Sciatic nerve (tissue), 2 donors: ENCODE measurements at places on chromosomes 16 and 17.

- no peak for DNase-seq
Measured at GRCh38 chr17:31807846-31808245, 51.2 kb downstream of the COPRS start.

- DNase-seq, result peak; percentile 84
Measured at GRCh38 chr17:78723001-78723796, 58.9 kb downstream of the CYTH1 start.

GRCh38 chr17:45043813-45044540 is 7.5 kb downstream of the DCAKD start:
- no peak for DNase-seq

DNA sequence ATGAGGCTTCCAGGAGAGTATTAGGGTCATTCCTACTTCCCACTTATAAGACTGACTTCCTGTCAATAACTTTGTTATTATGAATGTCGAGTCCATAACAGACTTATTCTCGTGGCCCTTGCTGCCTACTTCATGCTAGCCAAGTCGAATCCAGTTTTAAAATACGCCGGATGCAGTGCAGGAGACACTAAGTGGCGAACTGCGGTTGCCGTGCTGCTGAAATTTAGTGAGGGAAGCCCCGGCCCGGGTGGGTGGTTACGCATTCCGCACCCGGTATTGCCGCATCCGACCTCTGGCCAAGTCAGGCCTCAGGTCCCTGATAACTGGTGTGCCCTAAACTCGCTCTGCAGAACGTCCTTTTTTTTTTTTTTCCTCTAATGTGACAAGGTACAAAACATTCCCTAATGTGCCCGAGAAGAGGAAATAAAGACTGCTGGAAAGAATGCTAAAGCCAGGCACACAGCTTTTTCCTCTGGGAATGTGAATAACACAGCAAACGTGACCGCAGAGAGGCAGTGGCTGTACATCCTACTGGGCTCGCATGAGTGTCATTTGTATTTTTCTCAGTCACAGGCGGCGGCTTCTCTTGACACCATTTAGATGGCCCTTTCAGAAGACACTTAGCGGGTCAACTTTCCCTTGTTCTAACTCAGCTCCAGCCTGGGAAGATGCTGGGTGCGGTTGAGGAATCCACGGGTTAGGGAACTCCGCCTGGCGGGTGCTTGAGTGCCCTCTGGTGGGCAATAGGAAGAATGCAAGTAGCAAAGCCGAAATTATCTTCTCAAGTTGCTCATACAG is 7.1 kb upstream of the AKTIP start:
- peak; percentile 78 for DNase-seq

- DNase-seq, result no peak
Measured at GRCh38 chr16:77594799-77595596, 127.3 kb upstream of the NUDT7 start.

DNA sequence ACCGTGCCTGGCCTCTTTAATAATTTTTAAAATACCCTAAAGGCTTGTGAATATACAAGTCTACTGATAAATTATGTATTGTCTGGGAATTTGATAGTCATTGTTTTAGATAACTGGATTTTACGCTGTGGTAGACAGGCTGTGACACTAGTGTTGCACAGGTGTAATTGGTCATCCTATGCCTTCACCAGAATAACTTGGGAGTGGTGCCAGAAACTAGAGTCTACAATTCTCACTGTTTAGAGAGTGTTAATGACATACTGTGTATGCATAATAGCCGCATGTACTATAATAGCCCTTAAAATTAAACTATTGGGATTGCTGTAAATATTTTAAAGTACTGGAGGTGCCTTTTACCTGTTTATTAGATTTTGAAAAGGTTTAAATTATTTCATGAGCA is 11.4 kb downstream of the CNEP1R1 start:
- no peak for DNase-seq

DNA sequence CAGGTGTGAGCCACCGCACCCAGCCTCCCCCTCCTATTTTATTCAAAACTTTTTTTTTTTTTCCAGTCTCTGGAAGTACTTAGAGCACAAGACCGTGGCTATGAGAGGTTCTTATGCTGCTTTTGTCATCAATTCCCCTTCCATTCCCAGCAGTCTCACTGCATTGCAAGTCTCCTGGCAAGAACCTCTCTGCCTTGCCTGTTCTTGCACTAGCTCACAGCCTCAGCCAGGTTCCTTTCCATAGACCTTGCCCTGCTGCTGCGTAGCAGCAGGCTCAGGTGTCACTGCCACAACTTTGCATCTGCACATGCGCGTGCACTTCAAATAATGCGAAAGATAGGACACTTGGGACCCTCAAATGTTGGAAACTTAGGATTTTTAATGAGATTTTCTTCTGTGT is 15.6 kb downstream of the ATP6V0A1 start:
- no peak for DNase-seq

DNA sequence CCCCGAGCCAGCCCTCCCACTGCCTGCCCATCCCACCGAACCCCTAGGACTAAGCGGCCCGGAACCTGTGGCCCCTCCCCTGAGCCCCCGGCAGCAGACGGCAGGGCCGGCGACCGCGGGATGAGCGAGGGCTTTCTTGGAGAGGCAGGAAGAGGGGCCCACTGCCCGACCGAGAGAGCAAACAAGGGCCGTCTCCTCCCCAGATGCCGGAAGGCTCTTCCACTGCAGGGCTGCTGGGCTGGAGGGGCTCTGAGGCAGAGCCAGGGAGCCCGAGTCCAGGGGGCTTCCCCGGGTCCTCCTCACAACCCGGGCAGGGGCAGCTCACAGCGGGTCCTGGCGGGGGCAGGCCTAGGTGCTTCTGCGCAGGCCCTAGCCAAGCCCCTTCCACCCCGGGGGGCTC is 2.9 kb downstream of the PERCC1 start:
- DNase-seq, result no peak

DNA sequence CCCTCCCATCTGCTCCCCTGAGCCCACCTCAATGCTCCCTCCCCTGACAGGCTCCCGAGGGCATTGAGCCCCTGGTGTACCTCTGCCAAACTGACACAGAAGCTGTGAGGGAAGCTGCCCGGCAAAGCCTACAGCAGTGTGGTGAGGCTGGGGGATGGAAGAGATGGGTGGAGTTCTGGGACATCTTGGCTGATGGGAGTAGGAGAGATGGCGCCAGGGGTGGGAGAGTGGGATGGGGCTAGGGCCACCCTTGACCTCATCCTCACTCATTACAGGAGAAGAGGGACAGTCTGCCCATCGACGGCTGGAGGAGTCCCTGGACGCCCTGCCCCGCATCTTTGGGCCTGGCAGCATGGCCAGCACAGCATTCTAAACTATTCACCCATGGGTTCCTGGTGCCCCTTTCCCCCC is 16.2 kb upstream of the CTCF start:
- DNase-seq, result no peak

GRCh38 chr17:40846515-40847144 is 20.4 kb downstream of the KRT12 start:
- DNase-seq, result no peak

DNA sequence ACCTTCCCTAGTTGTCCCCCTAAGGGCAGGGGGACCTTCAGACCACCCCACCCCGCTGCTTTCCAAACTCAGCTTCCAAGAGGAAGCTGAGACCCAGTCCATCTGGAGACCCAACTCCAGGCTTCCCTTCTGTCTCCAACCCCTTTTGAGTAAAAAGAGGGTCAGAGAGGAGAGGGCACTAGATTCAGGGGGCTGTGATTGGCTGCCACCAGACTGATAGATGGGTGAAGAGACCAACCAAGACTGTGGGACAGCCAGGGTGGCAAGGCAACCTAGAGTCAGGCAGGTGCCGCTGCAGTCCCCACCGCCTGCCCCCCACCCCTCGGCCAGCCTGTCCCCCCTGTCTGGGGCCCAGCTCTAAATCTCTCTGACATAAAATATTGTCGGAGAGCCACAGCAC is 92.5 kb downstream of the SDK2 start:
- DNase-seq, result no peak

DNA sequence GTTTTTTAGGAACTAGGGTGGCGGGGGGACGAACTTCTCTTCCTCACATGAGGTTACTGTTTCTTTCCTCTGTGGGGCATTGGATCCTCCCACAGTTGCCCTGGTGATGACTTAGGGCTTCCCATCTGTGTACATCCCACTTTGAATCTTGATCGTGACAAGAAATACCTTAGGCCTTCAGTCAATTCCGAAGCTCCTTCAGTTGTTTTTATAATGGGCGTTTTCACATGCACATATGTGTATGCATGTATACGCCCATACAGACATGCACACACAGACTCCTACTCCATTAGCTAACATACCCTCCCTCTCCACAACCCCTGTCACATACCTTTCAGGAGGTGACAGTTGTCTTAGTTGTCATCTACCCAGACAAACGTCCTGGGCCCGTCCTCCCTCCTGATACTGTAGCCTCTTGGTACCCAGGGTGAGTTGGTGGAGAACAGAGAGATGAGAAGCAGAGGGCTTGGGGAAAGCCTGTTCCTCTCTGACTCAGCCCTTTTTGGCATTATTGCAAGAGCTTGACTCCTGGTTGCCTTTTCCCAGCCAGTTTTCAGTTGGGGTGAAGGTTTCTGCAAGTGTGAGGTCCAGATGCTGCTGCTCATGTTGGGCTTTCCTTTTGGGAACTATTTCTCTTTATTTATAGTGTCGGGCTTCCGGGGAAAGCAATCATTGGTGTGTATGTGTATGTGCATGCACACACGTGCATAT is 2.2 kb upstream of the AOC2 start:
- DNase-seq, result no peak

DNA sequence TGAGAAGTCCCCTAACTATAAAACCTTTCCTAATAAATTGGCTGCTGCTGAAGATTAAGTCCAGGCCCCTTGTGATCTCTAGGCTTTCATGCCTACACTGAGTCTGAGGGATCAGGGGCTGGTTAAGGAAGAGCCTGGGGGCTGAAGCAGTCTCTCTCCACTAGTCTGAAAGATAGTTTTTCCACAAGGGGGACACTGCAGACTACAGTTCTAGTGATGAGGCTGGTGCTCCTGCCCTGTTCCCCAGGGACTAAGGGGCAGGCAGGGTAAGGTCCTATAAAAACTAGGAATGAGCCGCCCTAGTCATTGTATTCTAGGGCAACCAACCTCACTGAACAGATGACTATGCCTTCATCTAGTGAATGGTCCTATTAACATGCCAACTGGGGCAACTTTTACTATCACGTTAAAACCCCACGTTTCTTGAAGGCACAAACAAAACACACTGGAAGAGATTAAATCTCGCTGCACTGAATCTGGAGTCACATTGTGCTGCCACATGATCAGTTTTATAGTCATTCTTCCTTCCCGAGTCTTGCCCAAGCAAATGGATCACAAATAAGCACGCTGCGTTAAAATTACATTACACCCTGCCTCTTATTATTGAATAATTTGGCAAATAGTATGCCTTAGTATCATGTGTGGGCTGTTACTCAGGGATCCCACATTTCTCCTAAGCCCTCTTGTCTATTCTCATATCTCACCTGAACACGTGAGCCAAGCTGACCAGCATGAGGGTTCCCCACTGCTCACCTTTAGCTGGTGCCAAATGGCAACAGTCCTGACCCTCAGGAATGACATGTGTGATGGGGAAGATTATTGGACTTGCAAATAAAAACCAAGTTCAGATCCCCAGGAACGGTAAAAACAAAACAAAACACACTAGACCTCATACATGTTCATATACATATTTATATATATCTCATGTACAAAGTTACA is 95.4 kb upstream of the TOB1 start:
- no peak for DNase-seq

GRCh38 chr17:67500261-67500660 is 123.2 kb downstream of the PITPNC1 start:
- no peak for DNase-seq

DNA sequence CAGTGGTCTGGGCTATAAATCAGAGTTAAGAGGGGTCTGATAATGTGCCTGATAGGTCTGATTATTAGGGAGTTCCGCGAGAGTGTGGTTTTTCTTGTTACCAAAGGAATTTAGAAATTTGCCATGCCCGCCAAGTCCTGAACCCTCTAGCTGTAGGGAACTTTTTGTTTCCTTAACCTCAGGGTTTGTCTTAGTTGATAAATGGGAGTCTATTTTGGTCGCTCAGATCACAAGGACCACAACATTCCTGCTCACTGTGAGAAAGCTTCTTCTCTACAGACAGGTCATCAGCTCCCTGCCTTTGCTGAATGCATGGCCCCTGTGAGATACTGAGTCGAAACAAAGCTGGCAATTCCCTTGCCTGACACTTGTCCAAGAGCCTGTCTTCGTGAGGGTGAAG is 497.8 kb downstream of the HS3ST4 start:
- no peak for DNase-seq

DNA sequence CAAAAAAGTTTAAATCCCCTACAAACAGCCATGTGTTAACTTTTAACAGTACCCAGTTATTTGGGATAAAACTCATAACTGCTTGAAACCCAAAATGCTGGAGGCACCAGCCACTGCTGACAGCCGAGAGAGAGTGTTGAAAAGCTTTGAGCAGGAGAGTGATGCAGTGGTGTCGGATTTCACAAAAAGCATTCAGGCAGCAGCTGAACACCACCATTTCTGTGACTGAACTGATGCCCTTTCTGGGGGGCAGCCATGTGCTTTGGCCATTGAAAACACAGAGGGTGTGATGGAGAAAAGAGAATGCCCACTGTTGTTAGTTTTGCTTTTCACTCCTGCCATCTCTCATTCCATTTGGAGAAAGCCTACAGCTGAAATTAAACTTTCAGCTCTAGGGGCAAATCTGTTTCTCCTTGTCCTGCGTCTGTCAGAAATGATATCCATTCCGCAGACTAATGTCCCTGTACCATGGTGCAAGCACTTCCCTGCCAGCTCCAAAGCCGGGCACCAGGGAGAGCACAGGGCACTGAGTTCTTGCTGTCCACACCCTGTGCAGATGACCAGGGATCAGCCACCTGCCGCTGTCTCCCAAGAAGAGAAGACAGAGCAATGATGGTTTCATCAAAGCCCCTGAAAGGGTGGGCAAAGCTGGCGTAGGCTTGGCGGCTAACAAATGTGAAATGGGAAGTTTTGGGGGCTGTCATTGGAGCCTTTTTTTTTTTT is 16.6 kb upstream of the MLYCD start:
- DNase-seq, result no peak
